ENCODE measurements at places on chromosomes 1 and 21. TPM values are rescaled to one million over a fixed set of nuclear protein-coding genes. Genes with fewer than 3 reads are reported as not detected.

DNA sequence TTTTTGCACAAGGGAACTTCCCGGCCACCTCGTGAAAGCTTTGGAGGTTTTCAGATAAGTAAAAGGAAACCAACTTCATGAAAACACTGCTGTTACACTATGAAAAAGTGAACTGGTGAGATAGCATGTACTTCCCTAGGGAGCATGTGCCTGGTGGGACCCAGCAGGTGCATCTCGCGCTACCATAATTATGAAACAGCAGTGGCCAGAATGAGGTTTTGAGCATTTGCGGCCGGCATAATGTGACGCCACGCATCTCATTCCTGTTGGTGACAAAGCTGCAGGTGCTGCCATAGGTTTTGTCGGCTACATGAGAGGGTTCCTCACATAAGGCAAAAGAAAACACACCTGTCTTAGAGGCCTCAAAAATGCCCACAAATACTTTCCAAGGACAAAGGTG, 1.7 kb downstream of the KRTAP10-3 start:
- H3K4me1 ChIP-seq = no peaks in the 10 kb centered on the region
- no peaks in the 10 kb centered on the region for H3K27me3 ChIP-seq
- H3K27ac ChIP-seq = no peak overlapping the region
- H3K36me3 ChIP-seq = no peaks in the 10 kb centered on the region
- DNase-seq = no peak

- H3K27me3 ChIP-seq = no peaks in the 10 kb centered on the region
- H3K4me3 ChIP-seq = no peak overlapping the region
- no peak for DNase-seq
These were observed 12.2 kb downstream of the MORN1 start for GRCh38 chr1:2378956-2379732.

GRCh38 chr1:228900099-228900885, 165.0 kb downstream of the RHOU start:
- peak overlapping the region; percentile 93 for H3K27ac ChIP-seq
- H3K36me3 ChIP-seq = no peaks in the 10 kb centered on the region
- peak; percentile 79 for DNase-seq
- peaks cover 14% of the 10 kb centered on the region for H3K4me1 ChIP-seq
- H3K27me3 ChIP-seq = no peaks in the 10 kb centered on the region

DNA sequence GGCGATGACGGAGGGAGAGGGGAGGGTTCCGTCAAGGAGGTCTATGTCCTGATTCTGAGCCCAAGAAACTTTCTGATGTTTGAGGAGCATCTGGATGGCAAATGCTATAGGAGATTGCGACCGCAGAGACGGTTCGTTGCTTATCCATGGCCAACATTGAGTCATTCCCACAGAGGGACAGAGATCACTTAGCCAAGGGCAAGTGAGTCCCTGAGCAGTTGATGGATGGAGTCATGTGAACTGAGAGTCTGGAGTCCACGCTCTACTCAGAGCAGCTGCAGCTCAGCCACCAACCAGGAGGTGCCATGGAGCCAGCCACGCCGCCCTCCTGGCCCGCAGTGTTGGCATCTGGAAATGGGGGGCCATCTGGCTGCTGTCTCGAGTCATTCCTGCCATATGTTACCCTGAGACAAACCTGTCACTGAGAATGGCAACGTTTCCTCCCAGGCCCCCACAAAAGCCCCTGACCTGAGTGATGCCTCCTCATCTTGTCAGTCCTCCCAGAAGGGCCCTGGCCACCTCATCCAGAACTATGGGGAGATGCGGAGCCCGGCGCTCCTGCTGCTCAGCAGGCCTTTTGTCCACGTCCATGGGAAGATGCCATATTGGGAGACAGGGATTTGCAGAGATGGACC, 58.6 kb downstream of the ATP5PO start:
- no peaks in the 10 kb centered on the region for H3K36me3 ChIP-seq
- no peaks in the 10 kb centered on the region for H3K4me1 ChIP-seq
- H3K27ac ChIP-seq = no peak overlapping the region
- H3K27me3 ChIP-seq = no peaks in the 10 kb centered on the region
- H3K4me3 ChIP-seq = no peak overlapping the region

DNA sequence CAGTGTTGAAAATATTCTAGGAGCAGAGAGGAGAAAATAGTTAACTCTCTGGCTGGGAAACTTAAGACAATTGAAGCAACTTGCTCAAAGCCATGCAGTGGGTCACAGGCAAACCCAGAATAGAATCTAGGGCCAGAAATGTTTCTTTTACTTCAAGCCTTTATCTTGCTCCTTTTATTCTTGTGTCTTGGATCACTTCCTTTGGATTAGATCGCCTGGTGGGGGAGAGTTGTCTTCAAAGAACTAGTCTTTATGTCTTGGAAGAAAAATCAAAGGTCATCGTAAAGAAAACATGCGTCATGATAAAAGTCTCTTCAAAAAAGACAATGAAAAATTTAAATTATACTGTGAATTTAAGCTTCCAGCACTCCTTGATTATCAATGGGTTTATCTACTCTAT, 493.6 kb upstream of the USP24 start:
- no peak overlapping the region for H3K27ac ChIP-seq
- DNase-seq = no peak
- no peak overlapping the region for H3K4me3 ChIP-seq
- no peaks in the 10 kb centered on the region for H3K36me3 ChIP-seq
- no peaks in the 10 kb centered on the region for H3K27me3 ChIP-seq
- H3K4me1 ChIP-seq = no peaks in the 10 kb centered on the region

GRCh38 chr1:9422911-9423505, 116.3 kb upstream of the SLC25A33 start:
- no peaks in the 10 kb centered on the region for H3K4me1 ChIP-seq
- H3K27ac ChIP-seq = no peak overlapping the region
- no peak overlapping the region for H3K4me3 ChIP-seq

GRCh38 chr21:45443595-45444181, 38.7 kb downstream of the COL18A1 start:
- peaks cover 5% of the 10 kb centered on the region for H3K4me1 ChIP-seq
- DNase-seq = no peak
- no peaks in the 10 kb centered on the region for H3K27me3 ChIP-seq
- no peaks in the 10 kb centered on the region for H3K36me3 ChIP-seq

DNA sequence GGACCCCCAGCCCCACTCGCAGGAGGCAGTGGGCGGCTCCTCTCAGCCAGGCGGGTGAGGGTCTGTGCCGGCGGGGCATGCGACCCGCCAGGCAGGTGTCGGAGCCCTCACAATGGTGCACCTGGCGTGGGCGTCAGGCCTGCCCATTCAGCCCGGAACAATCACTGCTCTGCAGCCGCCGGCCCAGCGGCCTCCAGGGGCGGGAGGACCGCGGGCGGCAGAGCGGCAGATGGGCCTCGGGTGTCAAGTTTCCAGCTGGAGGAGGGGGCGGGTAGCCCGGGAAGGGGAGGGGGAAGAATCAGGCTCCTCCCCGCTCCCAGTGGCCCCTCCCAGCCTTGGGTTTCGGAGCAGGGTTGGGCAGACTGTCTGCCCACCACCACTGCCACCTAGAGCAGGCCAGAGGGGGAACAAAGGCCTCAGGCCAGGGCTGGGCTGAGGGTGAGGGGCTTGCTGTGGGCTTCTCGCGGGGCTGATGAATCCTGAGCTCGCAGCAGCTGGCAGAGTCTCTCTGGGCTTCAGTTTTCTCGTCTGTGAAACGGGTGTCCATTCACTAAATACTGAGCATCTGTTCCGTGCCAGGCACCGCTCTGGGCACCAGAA, 39.5 kb upstream of the CASZ1 start:
- no peak overlapping the region for H3K4me3 ChIP-seq
- H3K36me3 ChIP-seq = no peaks in the 10 kb centered on the region
- no peaks in the 10 kb centered on the region for H3K4me1 ChIP-seq
- H3K27me3 ChIP-seq = no peaks in the 10 kb centered on the region

DNA sequence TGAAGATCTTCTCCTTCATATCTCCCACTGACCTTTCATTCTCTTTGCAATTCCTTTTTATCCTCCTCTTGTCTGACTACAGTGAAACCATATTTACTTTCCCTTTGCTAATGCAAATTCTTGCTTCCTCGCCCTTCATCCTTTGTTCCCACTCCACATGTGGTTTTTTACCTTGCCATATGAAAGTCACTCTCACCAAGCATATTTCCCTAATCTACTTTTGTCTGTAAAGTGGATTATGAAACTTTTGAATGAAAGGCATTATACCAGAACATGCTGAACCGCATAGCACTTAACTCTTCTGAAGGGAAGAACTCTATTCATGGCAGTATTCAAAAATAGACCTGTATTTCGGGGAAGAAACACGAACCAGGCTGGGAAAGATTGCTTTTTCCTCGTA, 8.0 kb upstream of the TMPRSS15 start:
- no peaks in the 10 kb centered on the region for H3K27me3 ChIP-seq
- no peak overlapping the region for H3K4me3 ChIP-seq
- no peaks in the 10 kb centered on the region for H3K4me1 ChIP-seq
- H3K27ac ChIP-seq = no peak overlapping the region
- DNase-seq = no peak

- H3K27ac ChIP-seq = peak overlapping the region; percentile 56
- no peaks in the 10 kb centered on the region for H3K27me3 ChIP-seq
- DNase-seq = no peak
- no peaks in the 10 kb centered on the region for H3K4me1 ChIP-seq
- no peak overlapping the region for H3K4me3 ChIP-seq
These were observed 17.8 kb upstream of the TDRD10 start for GRCh38 chr1:154483941-154484803.

DNA sequence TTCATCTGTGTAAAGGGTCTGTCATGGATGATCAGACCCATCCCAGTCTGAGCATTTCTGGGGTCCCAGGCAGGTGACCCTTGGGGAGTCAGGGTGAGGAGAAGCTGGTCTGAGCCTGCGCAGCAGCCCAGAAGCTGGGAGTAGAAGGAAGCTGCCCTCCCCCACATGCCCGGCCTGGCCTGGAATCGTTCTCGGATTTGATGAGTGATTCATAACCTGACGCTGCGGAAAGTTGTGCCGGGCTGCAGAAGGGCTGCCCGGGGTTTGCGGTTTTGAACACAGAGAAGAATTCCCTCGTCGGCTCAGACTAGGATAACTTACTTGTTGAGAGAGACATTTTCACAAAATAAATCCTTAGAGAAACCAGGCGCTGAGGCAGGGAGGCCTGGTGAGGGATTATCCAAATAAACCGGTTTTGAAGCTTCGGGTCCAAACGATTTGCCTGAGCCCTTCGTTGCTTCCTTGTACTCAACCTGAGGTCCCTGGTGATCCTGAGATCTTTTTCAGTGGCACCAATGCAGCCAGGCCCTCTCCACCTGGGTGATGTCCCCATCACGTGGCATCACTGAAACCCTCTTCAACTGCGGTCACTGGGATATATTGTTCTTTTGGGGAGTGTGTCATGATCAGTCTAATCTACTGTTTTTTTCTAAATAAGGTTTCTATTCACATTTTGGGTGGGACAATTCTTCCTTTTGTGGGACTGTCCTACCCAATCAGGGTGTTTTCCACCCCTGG, 29.2 kb downstream of the EPHB2 start:
- no peaks in the 10 kb centered on the region for H3K4me1 ChIP-seq
- H3K36me3 ChIP-seq = no peaks in the 10 kb centered on the region
- no peak overlapping the region for H3K4me3 ChIP-seq
- no peak overlapping the region for H3K27ac ChIP-seq
- DNase-seq = no peak
- H3K27me3 ChIP-seq = no peaks in the 10 kb centered on the region

DNA sequence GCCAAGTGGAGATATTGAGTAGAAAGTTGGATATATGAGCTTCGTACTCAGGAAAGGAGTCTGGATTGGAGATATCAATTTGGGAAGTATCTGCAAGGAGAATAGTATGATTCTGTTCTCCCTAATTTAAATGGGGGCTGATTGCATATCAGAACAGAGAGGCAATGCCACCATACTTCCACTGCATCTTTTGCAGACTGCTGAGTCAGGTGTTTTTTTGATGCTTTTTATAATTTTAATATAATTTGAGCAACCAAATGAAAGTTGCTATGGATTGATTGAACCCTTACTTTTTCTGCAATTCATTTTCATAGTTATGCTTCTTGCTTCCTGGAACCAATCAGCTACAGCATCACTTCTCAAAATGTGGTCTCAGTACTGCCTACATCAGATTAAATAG, 590.3 kb downstream of the USP25 start:
- no peaks in the 10 kb centered on the region for H3K36me3 ChIP-seq
- no peaks in the 10 kb centered on the region for H3K27me3 ChIP-seq
- no peaks in the 10 kb centered on the region for H3K4me1 ChIP-seq
- no peak for DNase-seq
- peak overlapping the region; percentile 73 for H3K27ac ChIP-seq

DNA sequence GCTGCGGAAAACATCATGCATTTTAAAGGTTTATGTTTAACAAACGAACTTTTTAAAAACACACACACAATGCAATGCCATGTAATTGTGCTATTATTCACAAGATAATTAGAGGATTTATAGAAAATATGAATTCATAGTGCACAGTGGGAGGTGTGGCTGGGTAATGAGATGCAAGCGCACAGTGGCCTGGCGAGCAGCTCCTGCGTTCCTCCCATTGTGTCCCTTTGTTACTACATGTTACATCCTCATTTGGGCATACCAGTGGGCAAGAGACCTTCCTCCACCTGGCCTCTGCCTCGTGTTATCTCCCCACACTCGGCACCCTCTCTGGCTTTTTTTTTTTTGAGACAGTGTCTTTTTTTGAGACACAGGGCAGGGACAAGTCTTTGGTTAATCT, 30.0 kb upstream of the TENT5B start:
- no peaks in the 10 kb centered on the region for H3K36me3 ChIP-seq
- DNase-seq = no peak
- no peaks in the 10 kb centered on the region for H3K27me3 ChIP-seq

- H3K4me1 ChIP-seq = no peaks in the 10 kb centered on the region
- H3K27me3 ChIP-seq = no peaks in the 10 kb centered on the region
- no peak overlapping the region for H3K27ac ChIP-seq
These were observed 21.4 kb upstream of the FASLG start for GRCh38 chr1:172637522-172637921.

DNA sequence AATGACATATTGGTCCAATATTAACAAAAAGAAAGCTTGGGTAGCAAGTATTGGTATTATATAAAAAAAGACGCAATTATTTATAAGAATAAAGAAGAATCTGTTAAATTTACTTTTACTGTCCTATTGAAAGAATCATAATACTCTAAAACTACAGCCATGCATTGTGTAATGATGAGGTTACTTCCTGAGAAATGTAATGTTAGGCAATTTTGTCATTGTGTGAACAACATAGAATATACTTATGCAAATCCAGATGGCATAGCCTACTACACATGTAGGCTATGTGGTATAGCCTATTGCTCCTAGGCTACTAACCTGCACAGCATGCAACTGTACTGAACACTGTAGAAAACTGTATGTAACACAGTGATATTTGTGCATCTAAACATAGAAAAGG, 121.2 kb upstream of the PTGFR start:
- no peaks in the 10 kb centered on the region for H3K27me3 ChIP-seq
- no peak overlapping the region for H3K27ac ChIP-seq
- H3K4me3 ChIP-seq = no peak overlapping the region

GRCh38 chr1:80767711-80768110, 1033.0 kb upstream of the ADGRL2 start:
- H3K27ac ChIP-seq = no peak overlapping the region
- no peak overlapping the region for H3K4me3 ChIP-seq
- H3K36me3 ChIP-seq = no peaks in the 10 kb centered on the region
- H3K4me1 ChIP-seq = no peaks in the 10 kb centered on the region

GRCh38 chr1:178862864-178863263, 8.0 kb downstream of the ANGPTL1 start:
- no peaks in the 10 kb centered on the region for H3K36me3 ChIP-seq
- no peak overlapping the region for H3K4me3 ChIP-seq
- no peaks in the 10 kb centered on the region for H3K4me1 ChIP-seq
- H3K27ac ChIP-seq = peak overlapping the region; percentile 84
- DNase-seq = no peak

PKN2 gene
- 77.7 TPM for total RNA-seq

KIF14 gene
- total RNA-seq = 9.2 TPM

PIP5K1A gene
- total RNA-seq = 116 TPM

CLIC6 gene
- under 0.01 TPM for total RNA-seq

CYP4B1 gene
- total RNA-seq = 4.9 TPM

C1orf185 gene
- not detected for total RNA-seq

LPGAT1 gene
- total RNA-seq = 50.3 TPM

FOXD2 gene
- total RNA-seq = 0.62 TPM
